ENCODE measurements at places on chromosomes 7 and 10. TPM values are rescaled to one million over a fixed set of nuclear protein-coding genes. Genes with fewer than 3 reads are reported as not detected.

SDK1 gene
- 2.5 TPM for total RNA-seq

GRCh38 chr7:45969940-45970339 is 48.9 kb upstream of the IGFBP3 start:
- H3K4me3 ChIP-seq: no peak overlapping the region
- H3K27ac ChIP-seq: no peak overlapping the region
- H3K27me3 ChIP-seq: no peaks in the 10 kb centered on the region
- no peaks in the 10 kb centered on the region for H3K36me3 ChIP-seq

- no peak overlapping the region for H3K27ac ChIP-seq
- H3K27me3 ChIP-seq: no peaks in the 10 kb centered on the region
- H3K4me3 ChIP-seq: no peak overlapping the region
Measured at GRCh38 chr10:12777840-12778585, 223.5 kb downstream of the CCDC3 start.

- no peak overlapping the region for H3K27ac ChIP-seq
- H3K27me3 ChIP-seq: no peaks in the 10 kb centered on the region
- H3K4me3 ChIP-seq: no peak overlapping the region
Measured at GRCh38 chr10:117686606-117687005, 144.1 kb downstream of the EMX2 start.

DNA sequence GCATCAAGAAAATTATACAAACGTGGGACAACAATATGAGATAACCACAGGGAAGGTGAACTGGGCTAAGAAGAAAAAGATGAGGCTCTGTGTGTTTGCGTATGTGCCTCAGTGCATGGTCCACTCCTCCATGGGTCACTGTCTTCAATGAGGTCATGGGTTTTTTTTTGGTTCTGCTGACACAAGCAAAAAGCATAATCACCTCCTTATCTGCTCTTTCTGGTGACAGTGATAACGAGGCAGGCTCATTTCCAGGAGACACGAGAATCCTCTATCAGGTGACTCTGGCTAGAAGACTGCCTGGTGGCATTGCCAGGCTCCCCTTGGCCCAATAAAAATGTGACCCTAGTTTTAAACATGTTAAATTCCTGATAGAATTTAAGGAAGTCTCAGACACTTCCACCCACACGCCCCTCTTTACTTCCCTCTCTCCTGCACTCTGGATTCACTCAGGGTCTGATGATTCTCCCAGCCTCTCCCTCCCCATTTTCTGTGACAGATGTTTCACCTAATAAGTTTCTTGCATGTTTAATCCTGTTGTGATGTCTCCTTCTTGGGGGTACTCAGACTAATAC is 35.3 kb upstream of the CDCA7L start:
- H3K27ac ChIP-seq: no peak overlapping the region
- no peaks in the 10 kb centered on the region for H3K4me1 ChIP-seq
- no peak overlapping the region for H3K4me3 ChIP-seq
- H3K27me3 ChIP-seq: no peaks in the 10 kb centered on the region
- no peaks in the 10 kb centered on the region for H3K36me3 ChIP-seq

OR2A12 gene
- total RNA-seq: not detected

DNA sequence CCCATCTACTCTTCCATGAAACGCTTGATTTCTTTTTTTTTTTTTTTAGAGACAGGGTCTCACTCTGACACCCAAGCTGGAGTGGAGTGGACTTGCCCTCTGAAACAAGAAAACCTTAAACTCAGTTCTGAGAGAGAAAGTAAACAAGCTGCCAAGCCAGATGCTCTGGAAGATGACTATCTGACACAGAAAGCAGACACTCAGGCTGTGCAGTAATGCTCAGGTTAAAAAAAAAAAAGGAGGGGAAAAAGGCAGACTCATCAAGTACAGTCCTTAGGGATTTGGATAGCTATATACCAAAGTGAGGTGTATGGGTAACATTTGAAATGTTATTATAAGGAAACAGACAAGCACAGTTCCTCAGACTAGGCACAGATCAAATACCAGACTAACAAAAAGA is 80.5 kb downstream of the IDE start:
- H3K4me1 ChIP-seq: no peaks in the 10 kb centered on the region
- no peak overlapping the region for H3K4me3 ChIP-seq
- H3K27me3 ChIP-seq: no peaks in the 10 kb centered on the region
- peaks cover 10% of the 10 kb centered on the region for H3K36me3 ChIP-seq
- no peak overlapping the region for H3K27ac ChIP-seq

GRCh38 chr7:124201768-124202349 is 169.0 kb upstream of the TMEM229A start:
- no peak overlapping the region for H3K27ac ChIP-seq
- H3K36me3 ChIP-seq: no peaks in the 10 kb centered on the region
- no peak overlapping the region for H3K4me3 ChIP-seq
- H3K27me3 ChIP-seq: no peaks in the 10 kb centered on the region

EDRF1 gene
- total RNA-seq: 64.4 TPM

DNA sequence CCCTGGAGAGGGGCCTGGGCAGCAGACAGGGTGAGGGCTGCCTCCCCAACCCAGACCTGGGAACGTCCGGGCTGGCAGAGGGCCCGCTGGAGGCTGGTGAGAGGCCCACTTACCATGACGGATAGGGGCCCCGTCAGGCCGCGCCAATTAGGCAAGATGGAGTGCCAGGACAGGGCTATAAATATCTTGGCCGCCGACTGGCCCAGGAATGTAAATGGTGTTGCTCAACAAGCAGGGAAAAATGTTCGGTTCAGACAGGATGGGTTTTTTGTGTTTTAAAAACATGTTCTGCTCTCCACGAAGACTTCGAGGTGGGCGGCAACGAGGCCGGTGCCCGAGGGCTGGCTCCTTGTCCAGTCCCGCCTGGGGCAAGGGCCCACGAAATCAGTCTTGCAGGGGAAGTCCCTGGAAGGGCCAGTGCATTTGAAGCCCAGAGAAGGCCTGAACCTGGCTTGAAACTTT is 35.8 kb upstream of the ELN start:
- H3K36me3 ChIP-seq: no peaks in the 10 kb centered on the region
- no peaks in the 10 kb centered on the region for H3K27me3 ChIP-seq
- H3K4me3 ChIP-seq: no peak overlapping the region
- H3K4me1 ChIP-seq: no peaks in the 10 kb centered on the region

GNG11 gene
- total RNA-seq: not detected

GRCh38 chr10:24209946-24210491 is 1.1 kb downstream of the KIAA1217 start:
- no peaks in the 10 kb centered on the region for H3K36me3 ChIP-seq
- H3K4me3 ChIP-seq: no peak overlapping the region
- no peak overlapping the region for H3K27ac ChIP-seq
- H3K27me3 ChIP-seq: no peaks in the 10 kb centered on the region
- no peak for DNase-seq

DNA sequence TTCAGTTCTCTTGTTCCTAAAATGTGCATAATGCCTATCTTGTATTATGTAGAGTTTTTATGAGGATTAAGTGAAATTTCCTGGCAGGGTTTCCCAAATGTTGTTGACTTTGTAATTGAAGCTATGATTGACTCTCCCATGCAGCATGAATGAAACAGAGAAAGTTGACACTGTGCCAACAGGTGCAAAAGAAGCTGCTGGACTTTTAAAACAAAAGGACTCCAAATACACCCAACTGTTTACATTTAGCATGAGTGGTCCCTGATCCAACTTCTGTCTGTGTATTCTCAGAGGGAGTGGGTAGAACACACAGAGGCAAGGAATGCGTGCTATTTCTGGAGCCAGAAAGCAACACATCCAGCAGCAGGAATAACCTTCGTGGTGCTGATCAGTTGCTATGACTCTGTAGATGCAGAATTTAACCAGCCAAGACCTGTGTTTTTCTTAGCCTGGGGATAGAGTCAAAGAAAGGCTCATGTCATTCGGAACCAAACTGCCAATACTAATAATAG is 14.4 kb upstream of the RBM20 start:
- no peak overlapping the region for H3K4me3 ChIP-seq
- DNase-seq: no peak
- H3K27ac ChIP-seq: no peak overlapping the region
- no peaks in the 10 kb centered on the region for H3K36me3 ChIP-seq
- no peaks in the 10 kb centered on the region for H3K4me1 ChIP-seq
- no peaks in the 10 kb centered on the region for H3K27me3 ChIP-seq

DNA sequence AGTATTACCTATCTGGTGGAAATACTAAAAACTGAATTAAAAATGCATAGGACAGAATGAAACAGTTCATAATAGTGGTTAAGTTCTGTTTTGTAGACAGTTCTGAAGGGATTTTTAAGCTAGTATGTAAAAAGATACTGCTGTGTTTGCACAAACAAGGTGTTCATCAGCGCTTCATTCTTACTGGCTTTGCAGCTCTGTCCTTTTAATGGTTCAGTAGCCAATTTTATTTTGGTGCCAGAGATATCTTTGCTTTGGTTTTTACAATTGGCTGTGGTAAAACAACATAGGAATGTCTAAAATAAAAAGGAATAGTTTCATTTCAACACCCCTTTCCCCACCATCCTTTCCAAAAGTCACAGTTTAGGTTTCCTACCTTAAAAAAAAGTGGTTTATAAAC is 33.0 kb downstream of the STAM start:
- no peaks in the 10 kb centered on the region for H3K27me3 ChIP-seq
- H3K36me3 ChIP-seq: no peaks in the 10 kb centered on the region
- no peak overlapping the region for H3K4me3 ChIP-seq
- no peak overlapping the region for H3K27ac ChIP-seq

SFRP4 gene
- not detected for total RNA-seq

CCDC172 gene
- total RNA-seq: not detected

HOXA7 gene
- not detected for total RNA-seq

DNA sequence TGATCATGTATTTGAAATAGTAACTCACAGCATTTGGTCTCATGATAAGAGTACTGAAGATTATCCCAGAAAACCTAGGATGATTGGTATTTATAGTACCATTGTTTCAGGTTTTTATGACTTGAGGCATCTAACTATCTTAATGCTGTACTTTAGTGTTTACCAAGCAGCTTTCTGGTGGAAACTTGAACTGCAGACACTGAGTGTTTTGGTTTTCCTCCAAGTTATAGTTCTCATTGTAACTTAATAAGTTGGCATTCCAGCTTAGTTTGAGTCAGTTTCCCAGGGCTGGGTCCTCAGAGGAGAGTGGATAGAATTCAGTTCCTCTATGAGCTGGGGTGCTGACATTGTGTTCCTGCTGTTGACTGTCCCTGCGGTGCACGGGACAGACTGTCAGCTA is 50.4 kb downstream of the SEC23IP start:
- peaks cover 40% of the 10 kb centered on the region for H3K36me3 ChIP-seq
- H3K4me1 ChIP-seq: no peaks in the 10 kb centered on the region
- H3K4me3 ChIP-seq: no peak overlapping the region
- no peak for DNase-seq
- H3K27me3 ChIP-seq: no peaks in the 10 kb centered on the region

DNA sequence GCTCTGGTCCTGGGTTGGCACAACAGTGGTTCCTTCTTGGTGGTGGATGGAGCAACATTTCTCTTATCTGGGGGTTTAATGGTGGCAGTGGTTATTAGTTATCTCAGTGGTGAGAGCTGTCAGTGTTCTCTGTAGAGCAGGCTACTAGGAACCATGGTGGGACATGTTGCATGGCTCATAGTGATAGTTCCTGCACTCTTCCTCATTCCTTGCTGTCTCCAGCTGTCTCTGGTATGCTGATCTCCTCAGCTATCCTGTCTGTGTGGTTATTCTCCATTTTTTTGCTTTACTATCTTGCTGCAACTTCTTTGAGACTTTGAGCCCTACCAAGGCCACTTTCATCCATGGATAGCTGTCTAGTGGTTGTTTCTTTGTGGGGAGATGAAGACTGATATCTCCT is 44.0 kb downstream of the CCDC7 start:
- H3K4me1 ChIP-seq: peaks cover 6% of the 10 kb centered on the region
- DNase-seq: no peak
- H3K36me3 ChIP-seq: no peaks in the 10 kb centered on the region
- no peaks in the 10 kb centered on the region for H3K27me3 ChIP-seq

NKX6-2 gene
- total RNA-seq: not detected

PLEKHS1 gene
- not detected for total RNA-seq

MYL10 gene
- total RNA-seq: not detected

DNA sequence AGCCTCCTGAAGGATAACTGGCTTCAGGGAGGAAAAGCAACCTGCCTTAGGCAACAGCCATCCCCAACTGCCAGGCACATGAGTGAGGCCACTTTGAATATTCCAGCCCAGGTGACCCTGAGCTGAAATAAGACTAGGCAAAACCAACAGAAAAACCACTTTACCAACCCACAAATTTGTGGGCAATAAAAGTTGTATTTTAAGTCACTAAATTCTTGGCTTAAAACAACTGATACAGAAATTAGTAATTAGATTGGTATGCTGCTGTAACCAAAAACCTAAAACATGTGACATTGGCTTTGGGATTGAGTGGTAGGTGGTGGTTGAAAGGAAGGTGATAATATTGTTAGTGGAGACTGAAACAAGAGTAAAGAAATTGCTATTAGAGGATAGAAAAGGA is 39.9 kb downstream of the ABCB4 start:
- H3K36me3 ChIP-seq: no peaks in the 10 kb centered on the region
- H3K4me1 ChIP-seq: no peaks in the 10 kb centered on the region
- H3K27me3 ChIP-seq: no peaks in the 10 kb centered on the region
- no peak overlapping the region for H3K27ac ChIP-seq
- H3K4me3 ChIP-seq: no peak overlapping the region

DNA sequence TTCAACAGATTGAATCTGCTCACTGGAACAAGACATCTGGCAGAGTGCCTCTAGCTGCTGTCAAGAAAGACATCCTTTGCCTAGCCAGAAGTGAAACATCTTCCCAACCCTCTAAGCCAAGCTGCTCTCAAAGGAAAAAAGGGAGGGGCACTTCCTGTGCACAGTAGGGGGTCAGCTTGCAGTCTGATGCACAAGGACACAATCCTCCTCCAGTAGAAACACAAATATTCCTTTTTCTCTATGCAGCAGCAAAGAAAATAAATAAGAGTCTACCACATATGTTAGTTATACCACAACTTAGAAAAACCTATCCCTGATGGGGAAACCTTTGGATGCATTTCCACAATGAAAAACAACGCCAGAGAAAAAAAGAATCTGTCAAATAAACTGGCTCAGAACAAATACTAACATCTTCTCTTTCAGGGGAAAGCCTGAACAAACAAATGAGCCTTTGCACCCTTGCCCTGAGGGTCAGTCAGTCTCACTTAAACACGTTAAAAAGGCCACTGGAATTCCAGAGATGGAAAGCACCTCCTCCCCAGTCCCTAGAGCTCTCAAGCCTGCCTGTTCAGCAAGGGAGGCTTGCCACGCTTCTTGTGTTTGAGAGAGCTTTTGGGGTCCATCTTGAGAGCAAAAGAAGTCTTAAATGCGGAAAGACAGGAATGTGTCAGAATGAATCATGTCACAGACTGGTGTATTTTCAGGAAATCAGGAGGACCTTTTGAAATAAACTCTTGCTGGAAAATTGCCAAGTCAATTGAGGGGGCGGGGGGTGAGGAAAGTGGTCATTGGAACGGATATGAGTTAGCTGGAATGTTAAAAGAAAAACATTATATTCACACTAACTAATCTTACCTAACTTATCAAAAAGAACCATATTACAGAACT is 7.5 kb downstream of the LAMB1 start:
- H3K27ac ChIP-seq: no peak overlapping the region
- DNase-seq: no peak
- H3K27me3 ChIP-seq: no peaks in the 10 kb centered on the region

MEIG1 gene
- total RNA-seq: not detected

Measured in naive thymus-derived CD4-positive, alpha-beta T cell (primary cell).